ENCODE measurements at places on chromosomes 1 and 21. TPM values are rescaled to one million over a fixed set of nuclear protein-coding genes. Genes with fewer than 3 reads are reported as not detected.

Gene PEX14
- total RNA-seq, result 15.8 TPM

Gene KRTAP19-1
- total RNA-seq, result not detected

GRCh38 chr1:29416267-29417146 is 180.2 kb downstream of the PTPRU start:
- no peaks in the 10 kb centered on the region for H3K4me1 ChIP-seq
- H3K27me3 ChIP-seq, result no peaks in the 10 kb centered on the region
- H3K4me3 ChIP-seq, result no peak overlapping the region
- no peaks in the 10 kb centered on the region for H3K36me3 ChIP-seq

DNA sequence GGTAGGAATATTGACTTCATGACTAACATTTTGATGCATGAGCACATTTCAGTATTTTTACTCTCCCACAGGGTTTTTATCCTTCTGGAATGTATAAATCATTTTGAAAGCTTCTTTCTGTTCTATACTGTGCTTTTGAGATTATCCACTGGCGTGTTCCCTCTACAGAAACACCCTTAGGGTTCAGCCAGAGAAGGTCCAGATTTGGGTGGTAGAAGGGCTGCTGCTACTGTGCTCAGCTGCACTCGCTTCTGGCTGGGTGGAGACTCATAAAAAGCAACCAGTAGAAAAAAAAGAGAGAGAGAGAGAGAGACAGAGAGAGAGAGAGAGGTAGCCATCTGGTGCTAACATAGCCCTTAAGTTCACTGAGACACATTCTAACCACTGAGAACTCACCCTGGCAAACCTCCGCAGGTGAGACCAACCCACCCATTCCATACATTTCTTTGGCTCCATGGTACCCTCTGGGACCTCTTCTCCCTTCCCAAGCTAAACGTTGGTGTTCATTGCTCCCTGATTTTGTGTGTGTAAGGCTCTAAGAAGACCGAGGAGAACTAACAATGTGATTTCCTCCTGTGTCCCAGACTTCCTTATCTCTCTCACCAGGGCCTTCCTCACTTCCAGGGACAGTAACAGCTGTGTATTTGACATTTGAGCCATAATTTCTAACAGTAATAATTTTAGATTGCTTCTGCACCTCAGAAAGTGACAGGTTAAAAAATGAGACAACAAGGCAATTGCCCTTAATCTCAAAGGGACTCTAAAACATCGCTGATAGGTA is 7.2 kb downstream of the APCS start:
- no peak overlapping the region for H3K27ac ChIP-seq
- no peaks in the 10 kb centered on the region for H3K36me3 ChIP-seq
- H3K4me3 ChIP-seq, result no peak overlapping the region

- no peaks in the 10 kb centered on the region for H3K4me1 ChIP-seq
- no peaks in the 10 kb centered on the region for H3K27me3 ChIP-seq
- H3K27ac ChIP-seq, result no peak overlapping the region
- H3K36me3 ChIP-seq, result no peaks in the 10 kb centered on the region
Measured at GRCh38 chr1:244603498-244603897, 49.4 kb upstream of the DESI2 start.

DNA sequence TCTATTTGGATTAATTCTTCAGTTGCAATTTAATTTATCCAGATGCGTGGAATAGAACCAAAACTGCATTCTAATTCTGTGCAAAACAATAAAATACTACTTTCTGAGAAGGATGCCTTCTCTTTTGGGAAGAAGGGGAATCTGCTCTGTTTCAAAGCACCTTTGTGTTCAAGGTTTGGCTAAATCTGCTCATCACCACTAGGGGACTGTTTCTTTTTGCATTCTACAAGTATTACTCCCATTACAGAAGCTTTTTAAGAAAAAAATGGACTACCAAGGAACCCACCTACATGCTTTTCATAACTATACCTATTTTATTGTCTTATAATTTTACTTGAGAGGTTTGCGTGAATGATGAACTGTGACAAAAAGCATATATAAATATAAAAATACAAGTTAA is 18.2 kb downstream of the MRPS6 start:
- no peaks in the 10 kb centered on the region for H3K27me3 ChIP-seq
- H3K4me3 ChIP-seq, result no peak overlapping the region
- no peaks in the 10 kb centered on the region for H3K4me1 ChIP-seq
- H3K27ac ChIP-seq, result no peak overlapping the region

Data from spinal cord (tissue), 10 donors.